ENCODE measurements at places on chromosomes 11 and 22.

DNA sequence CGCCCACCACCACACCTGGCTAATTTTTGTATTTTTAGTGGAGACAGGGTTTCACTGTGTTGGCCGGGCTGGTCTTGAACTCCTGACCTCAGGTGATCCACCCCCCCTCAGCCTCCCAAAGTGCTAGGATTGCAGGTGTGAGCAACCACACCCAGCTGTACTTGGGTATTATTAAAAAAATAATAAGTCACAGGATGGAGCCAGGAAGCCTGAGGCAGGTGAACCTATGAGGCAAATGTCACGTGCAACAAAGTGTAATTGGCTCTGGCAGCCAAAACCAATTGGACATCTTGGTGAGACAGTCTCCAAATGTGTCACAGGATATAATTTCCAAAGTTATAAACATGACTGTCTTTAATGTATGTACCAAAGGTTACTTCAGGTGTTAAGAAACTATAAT, 24.0 kb upstream of the MALAT1 start:
- DNase-seq = no peak

DNA sequence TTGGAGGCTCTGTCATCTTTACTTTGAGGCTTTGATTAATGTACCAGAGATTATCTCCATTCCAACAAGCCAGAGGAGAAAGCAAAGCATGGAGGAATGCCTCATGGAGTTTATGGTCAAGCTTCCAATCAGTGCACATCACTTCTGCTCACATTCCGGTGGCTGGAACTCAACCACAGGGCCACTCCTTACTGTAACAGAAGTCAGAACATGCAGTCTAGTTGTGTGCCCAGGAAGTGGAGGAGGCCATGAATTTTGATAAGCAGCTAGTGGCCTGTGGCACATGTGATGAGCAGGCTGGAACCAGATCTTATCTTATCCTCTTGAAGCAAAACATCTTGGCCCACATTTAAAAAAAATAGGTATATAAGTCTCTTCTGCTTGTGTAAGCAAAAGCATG, 258.9 kb upstream of the ARHGAP20 start:
- no peak for DNase-seq

GRCh38 chr11:124988063-124988462, 34.1 kb downstream of the CCDC15 start:
- DNase-seq = no peak

DNA sequence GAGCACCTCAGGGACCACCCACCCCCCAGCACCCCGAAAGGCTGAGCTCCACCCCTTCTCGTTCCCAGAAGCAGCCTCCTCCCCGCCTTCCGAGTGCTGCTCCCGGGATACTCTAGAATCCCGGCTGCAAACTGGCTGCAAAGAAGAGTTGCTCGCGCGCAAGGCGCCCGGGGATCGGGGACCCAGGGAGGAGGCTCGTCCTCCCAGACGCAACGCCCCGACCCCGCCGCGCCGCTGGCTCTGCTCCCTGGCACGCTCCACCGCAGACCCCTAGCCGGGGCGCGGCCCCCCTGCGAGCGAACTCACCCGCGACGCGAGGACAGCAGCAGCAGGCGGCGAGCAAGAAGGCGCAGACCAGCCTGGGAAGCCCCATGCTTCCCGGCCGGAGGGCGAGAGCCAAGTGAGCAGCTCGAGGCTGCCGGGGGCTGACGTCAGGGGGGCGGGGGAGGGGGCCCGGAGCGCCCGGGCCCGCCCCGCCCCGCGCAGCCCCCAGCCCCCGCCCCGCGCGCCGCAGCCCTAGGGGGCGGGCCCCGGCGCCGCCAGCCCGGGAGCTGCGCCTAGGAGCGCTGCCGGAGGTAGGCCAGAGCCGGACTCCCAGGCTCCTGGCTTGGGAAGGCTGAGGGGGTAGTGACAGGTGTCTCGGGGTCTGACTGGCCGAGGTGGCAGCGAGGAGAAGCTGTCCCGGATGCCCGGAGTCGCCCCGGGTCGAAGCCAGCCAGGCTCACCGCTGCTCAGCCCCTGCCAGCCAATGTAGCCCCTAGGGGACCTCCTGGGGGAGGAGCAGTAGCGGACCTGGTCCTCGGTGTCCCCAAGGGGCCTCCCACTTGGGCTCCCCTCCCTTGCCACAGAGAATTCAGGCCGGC, at the start of gene MCAM:
Gene MCAM, minus strand, starts transcription at position 402 of the 863 bp plus-strand sequence. Its CDS starts 29 bp downstream, at position 373.
- peak; percentile 69 for DNase-seq

DNA sequence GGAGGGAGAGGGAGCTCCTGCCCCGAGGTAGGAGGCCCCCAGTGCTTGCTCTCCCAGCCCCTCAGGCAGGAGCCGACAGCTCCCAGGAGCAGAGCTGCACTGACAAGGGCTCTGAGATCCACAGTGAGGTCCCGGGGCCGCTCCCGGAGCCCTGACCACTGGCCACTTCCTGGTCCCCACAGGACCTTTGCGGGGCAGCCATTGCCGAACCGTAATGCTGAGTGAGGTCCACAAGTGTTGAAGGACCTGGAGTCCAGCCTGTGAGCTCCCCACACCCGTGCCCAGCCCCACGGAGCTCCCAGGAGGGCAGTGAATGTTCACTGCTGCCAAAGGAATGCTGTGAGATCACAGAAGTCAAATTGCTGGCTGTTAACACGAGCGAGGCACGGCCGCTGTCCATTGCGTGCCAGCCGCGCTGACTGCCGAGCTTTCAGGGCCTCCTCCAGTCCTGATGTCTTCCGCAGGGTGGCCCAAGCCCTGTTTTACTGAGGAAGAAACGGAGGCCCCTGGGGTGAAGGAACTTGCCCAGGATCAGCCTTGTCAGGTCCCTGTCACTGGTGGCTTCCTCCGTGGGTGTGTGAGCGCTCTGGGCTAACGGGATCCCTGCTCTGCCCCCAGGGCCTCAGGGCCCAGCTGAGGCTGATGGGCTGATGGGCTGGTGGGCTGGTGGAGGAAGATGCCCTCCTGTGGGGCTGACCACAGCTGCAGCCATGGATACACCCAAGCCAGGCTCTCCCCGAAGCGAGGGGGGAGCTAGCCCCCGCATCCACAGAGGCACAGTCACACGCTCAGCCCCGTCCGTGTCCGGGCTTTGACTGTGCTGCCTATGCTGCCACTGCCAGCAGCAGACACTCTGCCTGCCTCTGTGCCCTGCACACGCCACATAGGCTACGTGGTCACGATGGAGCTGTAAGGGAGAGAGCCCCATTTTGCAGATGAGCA, 70.8 kb downstream of the WNT7B start:
- DNase-seq = peak; percentile 48

- no peak for DNase-seq
Observed at GRCh38 chr22:49349841-49350381, 477.8 kb downstream of the BRD1 start.

- peak; percentile 68 for DNase-seq
Observed at GRCh38 chr22:49937758-49938564, 19.5 kb downstream of the CRELD2 start.

- no peak for DNase-seq
Observed at GRCh38 chr11:64926689-64927088, 2.2 kb downstream of the PPP2R5B start.

DNA sequence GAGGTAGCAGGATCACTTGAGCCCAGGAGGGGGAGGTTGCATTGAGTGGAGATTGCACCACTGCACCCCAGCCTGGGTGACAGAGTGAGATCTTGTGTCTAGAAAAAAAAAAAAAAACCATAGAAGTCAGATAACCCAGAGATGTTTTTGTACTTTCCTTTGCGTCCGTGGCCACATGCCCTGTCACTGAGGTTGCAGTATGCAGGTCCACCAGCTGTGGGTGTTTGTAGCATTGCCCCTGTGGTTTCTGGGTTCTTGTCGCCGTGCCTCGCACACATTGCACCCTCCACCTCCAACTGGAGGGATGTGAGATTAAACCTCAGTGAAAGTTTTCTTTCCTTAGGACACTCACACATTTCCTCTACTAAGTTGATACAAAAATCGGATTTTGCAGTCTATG, 70.3 kb downstream of the TNRC6B start:
- no peak for DNase-seq

GRCh38 chr22:22462813-22463567, 45.6 kb downstream of the ZNF280B start:
- no peak for DNase-seq

DNA sequence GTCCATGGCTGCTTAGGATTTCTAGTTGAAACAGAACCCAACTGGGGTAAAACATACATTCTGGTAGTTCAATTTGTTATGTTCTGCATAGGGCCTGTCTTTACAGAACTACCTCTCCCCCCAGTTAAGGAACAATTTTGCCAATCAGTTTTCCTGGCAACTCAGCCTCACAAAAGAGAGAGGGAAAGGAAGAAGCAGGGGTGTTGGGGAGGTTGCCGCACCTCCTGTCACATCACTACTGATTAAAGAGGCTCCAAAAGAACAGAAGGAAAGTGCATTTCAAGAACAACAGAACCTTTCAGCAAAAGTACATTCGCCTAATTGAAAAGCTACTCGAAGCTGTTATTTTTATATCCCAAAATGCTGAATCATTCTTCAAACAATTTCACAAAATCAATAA, 217.6 kb downstream of the CADM1 start:
- DNase-seq = no peak

DNA sequence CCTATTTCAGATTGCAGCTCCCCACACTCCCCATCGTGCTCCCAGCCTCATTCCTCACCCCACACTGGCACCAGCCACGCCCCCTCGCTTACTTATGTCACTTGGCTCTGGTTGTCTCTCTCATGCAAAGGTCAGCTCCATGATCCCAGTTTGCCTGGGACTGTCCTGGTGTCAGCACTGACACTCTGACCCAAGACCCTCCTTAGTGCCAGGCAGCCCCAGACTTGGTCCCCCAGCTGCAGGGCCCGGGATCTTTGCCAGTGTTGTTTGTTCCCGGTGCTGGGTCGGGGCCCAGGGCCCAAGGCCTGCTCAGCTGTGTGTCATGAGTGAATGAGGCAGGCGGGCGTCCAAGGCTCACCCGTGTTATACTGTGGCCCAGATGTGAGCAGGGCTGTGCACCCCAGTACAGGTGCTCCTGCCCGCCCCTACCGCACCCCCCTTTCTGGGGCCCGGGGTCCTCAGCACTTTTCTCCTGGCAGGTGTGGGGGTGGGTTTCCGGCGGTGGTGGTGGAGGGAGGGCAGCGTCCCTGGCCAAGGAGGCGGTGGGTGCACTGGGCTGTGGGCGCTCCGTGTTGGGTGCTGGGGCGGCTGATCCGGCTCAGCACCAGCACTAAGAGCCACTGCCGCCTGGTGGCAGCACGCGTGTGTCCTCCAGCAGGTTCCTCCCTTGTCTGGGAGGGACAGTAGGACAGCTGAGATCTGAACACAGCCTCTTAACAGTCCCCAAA, 19.5 kb downstream of the IL17REL start:
- DNase-seq = peak; percentile 74

DNA sequence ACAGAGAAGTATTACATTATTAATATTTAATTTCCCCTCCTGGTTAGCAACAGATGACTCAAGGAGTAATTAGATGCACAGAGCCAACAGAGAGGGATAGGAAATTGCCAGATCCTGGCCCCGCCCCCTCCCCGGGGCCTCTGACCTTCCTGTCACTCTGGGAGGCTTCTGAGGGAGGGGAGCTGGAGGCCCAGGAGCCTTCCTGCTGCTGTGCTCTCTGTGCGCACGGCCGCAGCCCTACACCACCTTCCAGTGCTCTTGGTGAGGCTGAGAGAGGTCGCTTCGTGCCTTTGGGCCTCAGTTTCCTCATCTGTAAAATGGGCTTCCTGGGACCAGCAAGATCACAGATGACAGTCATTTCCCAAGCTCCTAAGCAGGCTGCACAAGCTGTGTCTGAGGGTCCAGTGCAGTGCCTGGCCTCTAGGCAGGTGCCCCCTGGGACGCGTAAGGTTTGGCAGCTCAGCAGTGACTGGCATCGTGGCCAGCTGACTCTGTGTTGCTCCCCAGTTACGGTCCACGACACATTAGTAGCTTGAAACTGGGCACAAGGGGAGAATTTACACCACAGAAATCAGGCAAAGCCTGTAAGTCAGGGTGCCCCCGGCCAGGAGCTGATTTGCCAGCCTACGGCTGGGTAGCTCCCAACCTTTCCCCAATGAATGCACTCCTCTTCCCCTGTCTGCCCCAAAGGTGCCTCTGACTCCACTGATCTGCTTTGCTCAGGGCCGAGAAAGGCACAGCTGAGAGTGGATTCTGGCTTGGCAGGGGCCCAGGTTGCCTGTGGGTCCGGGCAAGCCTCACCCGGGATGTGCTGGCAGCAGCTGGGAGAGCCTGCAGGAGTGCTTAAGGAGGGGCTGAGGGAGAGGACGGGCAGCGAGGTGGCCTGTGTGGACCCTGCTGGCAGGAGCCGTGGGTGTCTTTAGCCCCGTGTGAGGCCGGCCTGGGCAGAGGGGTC, 2.3 kb downstream of the ADORA2A start:
- DNase-seq = peak; percentile 71

- peak; percentile 84 for DNase-seq
Observed at GRCh38 chr11:12288212-12288930, 89.0 kb upstream of the PARVA start.

- DNase-seq = no peak
Observed at GRCh38 chr11:24683583-24683982, 186.7 kb downstream of the LUZP2 start.

DNA sequence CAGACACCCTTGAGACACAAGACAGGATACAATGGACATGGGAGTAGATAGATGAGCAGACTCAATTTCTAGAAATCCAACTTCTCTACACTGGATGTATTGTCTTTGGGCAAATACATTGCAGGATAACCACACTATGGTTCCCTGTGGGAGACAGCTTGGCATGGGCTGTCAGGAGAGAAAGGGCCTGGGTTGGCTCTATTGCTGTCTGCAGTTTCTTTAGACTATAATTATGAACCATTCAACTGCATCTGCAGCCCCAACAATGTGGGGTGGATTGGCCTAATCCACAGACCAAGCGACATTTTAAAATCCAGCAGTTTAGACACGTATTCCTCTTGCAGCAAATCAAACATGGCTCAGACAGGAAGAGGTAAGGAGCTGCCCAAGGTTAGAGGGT, 60.3 kb downstream of the ETS1 start:
- DNase-seq = no peak

DNA sequence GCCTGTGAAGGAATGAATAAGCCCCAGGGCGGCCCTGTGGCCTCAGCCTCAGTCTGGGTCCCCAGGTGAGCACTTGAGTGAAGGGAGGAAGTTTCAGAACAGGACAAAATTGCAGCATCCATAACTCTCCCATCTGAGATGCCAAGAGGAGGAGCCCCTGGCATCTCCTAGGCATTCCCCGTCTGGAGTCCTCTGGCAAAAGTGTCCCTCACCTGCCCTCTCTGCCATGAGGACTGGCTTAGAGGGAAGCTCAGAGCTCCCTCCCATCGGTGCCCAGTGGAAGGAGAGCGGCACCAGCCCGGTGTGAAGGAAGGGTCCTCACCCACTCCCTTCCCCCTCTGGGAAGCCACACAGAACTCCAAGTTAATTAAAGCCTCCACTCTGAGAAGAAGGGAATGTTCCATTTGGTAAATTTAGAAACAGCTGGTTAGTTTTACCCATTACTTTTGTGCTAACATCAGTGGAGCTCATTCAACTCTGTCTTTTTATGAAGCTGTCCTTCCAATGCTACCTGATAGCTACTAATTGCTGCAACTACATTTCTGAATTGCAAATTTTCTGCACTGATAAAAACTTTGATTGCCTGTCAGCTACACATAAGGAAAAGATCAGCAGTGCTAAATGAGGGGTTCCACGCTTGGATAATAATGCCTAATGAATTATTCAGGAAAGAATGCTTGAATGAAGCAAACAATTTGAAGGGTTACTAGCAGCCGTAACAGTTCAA, 123.3 kb upstream of the RCN1 start:
- no peak for DNase-seq

Measured in left cardiac atrium (tissue), 4 donors.